ENCODE measurements at places on chromosomes 13 and 19. TPM values are rescaled to one million over a fixed set of nuclear protein-coding genes. Genes with fewer than 3 reads are reported as not detected.

DNA sequence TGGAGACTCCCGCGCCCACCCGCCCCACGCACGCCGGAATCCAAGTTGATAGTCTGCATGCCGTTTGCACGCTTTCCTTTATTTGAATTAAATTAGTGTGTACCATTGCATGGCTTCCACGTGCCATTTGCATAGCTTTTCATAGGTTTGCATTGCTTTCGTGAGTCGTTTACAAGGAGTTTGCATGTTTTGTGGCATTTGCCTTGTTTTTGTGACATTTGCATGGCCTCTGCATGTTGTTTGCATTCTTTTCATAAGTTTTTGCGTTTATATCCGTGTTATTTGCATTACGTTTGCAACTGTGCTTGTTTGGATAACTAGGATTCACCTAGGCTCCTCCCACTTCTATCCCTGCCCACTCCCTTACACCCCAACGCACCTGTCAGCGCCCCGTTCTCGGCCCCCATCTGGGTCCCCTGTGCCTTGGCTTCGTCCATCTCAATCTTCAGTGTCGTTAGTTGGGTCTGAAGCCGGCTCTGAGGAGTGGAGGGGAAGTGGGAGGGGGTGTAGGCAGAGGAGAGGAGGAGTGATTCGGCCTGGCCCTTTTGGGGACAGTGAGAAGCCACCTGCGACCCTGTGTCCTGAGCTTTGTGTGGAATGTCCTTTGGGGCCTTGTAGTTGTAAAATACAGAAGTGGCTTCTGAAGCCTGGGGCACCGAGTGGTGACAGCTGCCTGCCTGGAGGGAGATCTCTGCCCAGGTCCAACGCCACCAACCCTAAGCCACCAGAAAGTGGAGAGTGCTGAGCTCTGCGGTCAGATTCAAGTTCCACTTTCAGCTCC is 2.4 kb downstream of the CCDC194 start:
- no peaks in the 10 kb centered on the region for H3K36me3 ChIP-seq
- no peak overlapping the region for H3K27ac ChIP-seq
- DNase-seq, result no peak
- H3K27me3 ChIP-seq, result no peaks in the 10 kb centered on the region

DNA sequence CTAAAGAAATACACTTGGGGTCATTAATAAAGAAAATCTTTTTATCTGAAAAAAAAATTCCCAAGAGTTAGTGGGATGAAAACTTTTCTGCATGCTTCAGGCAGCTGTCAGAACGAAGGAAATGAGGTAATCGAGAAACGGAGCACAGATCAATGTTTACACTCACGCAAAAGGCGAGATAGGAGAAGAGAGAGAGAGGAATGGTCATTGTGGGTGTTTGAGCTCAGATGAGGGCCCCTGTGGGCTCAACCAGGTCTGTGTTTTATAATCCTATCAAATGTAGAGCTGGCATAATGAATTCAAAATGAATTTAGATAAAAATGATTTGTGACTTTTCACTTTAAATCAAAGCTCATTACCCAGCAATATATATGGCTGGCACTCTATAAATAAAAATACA is 6.3 kb upstream of the RXFP2 start:
- no peaks in the 10 kb centered on the region for H3K36me3 ChIP-seq
- no peak for DNase-seq
- no peak overlapping the region for H3K4me3 ChIP-seq
- H3K27ac ChIP-seq, result no peak overlapping the region
- H3K4me1 ChIP-seq, result no peaks in the 10 kb centered on the region

DNA sequence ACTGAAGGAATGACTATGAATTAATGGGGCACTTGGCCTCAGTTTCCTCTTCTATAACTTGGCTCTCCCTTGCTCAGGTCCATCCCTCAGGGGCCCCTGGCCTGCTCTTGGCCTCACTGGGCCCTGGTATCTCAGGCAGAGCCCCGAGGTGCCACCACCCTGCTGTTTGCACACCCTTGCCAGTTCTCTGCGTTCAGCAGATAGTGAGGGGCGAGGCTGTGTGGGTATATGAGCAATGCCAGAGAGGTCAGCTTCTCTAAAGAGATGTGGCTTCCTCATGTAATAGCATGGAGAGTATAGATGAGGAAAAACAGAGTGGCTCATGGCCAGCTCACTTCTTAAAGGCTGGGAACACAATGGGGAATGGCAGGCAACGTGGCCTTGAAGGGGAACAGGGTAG is 76.1 kb downstream of the CYSLTR2 start:
- no peaks in the 10 kb centered on the region for H3K27me3 ChIP-seq
- H3K36me3 ChIP-seq, result no peaks in the 10 kb centered on the region
- no peak overlapping the region for H3K4me3 ChIP-seq
- H3K4me1 ChIP-seq, result no peaks in the 10 kb centered on the region

Gene SPATA13
- 20.0 TPM for total RNA-seq

Gene GAS6
- 287 TPM for total RNA-seq

GRCh38 chr13:61777899-61778298 is 362.2 kb upstream of the PCDH20 start:
- no peak overlapping the region for H3K27ac ChIP-seq
- H3K36me3 ChIP-seq, result no peaks in the 10 kb centered on the region
- no peak for DNase-seq
- no peaks in the 10 kb centered on the region for H3K27me3 ChIP-seq

GRCh38 chr13:99892196-99892613 is 79.4 kb downstream of the ZIC5 start:
- DNase-seq, result no peak
- no peaks in the 10 kb centered on the region for H3K36me3 ChIP-seq
- H3K4me1 ChIP-seq, result no peaks in the 10 kb centered on the region

GRCh38 chr13:102935896-102936321 is 90.1 kb downstream of the ERCC5 start:
- DNase-seq, result no peak
- H3K4me3 ChIP-seq, result no peak overlapping the region
- no peaks in the 10 kb centered on the region for H3K27me3 ChIP-seq
- H3K36me3 ChIP-seq, result no peaks in the 10 kb centered on the region
- no peaks in the 10 kb centered on the region for H3K4me1 ChIP-seq

DNA sequence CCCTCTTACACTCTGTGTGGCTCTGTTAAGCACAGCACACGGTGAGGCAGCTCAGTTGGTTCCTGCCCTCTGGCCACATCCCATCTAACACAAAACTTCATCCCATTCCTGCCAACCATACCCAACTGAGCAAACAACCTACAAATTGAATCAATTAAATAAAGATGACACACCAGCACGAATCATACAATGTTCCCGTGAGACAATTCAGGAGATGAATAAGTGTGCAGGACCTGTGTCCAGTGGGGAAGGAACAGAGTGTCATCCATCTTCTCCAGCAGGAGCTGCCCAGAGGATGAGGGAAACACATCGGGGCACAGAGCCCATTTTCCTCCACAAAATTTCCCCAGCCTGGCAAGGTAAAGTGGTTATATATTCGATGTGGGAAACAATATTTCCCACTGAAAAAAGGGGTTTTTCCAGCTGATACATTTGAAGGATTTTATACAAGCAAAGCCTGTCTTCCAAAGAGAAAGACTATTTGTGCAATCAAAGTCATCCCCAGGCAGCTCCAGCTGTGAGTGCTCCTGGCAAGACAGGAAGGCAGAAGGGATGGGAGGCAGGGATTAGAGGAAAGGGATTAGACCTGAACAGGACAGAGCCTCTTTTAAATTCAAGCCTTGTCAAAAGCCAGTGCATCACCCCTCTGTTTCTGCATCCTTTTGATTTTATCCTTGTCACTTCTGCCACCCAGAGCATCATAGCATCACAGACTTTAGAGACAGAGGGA is 240.2 kb downstream of the LHFPL6 start:
- no peak overlapping the region for H3K27ac ChIP-seq
- DNase-seq, result no peak
- no peak overlapping the region for H3K4me3 ChIP-seq
- no peaks in the 10 kb centered on the region for H3K27me3 ChIP-seq

- H3K4me1 ChIP-seq, result no peaks in the 10 kb centered on the region
- no peaks in the 10 kb centered on the region for H3K27me3 ChIP-seq
- no peak overlapping the region for H3K4me3 ChIP-seq
- DNase-seq, result no peak
- H3K36me3 ChIP-seq, result no peaks in the 10 kb centered on the region
- H3K27ac ChIP-seq, result no peak overlapping the region
These were observed 570.9 kb downstream of the GPC6 start for GRCh38 chr13:93797463-93797862.

DNA sequence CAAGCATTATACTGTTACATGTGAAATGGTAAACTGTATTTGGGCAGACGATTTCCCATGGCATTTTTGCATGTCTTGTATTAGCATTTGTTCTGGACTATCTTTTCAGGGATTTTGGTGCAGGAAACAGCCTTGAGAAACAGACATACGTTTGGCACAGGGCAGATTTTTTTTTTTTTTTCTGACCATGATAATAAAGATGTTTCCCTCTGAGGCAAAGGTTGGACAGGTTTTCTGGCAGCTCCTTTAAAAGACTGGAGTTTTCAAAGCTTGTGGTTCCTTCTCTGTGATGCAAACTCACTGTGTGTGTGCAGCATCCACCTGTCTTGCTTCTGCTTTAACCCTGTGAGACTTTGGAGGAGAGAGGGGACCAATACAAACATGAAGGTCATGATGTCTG is 63.0 kb downstream of the NBEA start:
- H3K27me3 ChIP-seq, result no peaks in the 10 kb centered on the region
- no peak overlapping the region for H3K27ac ChIP-seq
- H3K4me3 ChIP-seq, result no peak overlapping the region
- H3K4me1 ChIP-seq, result no peaks in the 10 kb centered on the region

DNA sequence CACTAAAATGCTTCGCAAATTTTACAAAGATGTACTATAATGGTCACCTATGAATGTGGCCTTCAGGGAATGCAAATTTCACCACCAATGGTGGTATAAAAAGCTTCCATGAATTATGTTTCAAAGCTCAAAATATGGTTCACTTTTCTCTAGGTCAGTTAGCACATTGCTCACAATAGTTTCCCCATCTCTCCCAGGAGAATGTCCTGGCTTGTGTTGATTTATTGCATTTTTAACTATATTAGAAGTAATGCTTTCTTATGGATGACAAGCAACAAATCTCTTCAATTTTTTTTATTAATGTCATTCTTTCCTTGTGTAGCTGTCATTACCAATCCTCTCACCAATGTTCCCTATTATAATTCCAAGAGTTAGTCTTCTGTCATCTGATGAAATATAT is 621.2 kb downstream of the TBC1D4 start:
- no peak overlapping the region for H3K4me3 ChIP-seq
- no peak overlapping the region for H3K27ac ChIP-seq
- no peak for DNase-seq
- H3K36me3 ChIP-seq, result no peaks in the 10 kb centered on the region
- H3K27me3 ChIP-seq, result no peaks in the 10 kb centered on the region

DNA sequence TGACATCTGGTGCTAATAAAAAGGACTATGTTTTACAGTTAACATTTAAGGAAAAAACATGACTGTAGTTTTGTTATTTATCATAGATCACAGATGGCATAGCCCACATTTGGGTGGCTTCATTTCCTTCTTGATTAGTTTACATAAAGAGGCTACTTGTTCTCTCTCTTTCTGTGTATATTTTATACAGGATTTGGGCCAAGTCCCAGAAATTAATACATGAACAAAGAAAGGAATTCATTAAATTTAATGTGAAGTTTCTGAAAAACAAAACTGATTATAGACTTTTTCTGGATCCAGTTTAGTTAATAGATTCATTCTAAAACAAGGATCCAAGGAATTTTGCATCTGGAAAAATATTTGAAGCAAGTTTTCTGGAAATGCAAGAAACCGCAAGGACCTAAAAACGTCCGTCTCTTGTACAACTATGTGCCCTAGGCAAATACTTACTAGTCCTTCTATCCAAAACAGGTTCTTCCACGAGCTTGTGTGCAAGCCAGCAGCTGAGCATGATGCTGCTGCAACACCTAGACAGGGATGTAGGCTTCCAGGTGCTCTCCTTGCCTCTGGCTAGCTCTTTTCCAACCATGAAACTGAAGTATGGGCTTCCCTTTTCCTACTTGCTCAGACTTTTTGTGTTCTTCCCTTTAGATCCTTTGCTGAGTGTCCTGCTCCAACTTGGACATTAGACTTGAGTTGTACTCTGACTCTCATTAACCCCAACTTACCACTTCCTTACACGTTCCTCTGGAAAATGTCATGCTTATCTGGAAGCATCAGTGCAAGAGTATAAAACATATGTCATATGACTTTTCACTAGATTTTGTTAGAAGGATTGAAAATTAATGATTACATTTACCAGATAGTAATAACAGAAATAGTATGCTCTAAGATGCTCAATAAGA is 161.5 kb upstream of the STARD13 start:
- peak overlapping the region; percentile 30 for H3K27ac ChIP-seq
- no peaks in the 10 kb centered on the region for H3K36me3 ChIP-seq
- no peak overlapping the region for H3K4me3 ChIP-seq
- no peak for DNase-seq
- no peaks in the 10 kb centered on the region for H3K27me3 ChIP-seq

Gene CFAP97D2
- not detected for total RNA-seq

DNA sequence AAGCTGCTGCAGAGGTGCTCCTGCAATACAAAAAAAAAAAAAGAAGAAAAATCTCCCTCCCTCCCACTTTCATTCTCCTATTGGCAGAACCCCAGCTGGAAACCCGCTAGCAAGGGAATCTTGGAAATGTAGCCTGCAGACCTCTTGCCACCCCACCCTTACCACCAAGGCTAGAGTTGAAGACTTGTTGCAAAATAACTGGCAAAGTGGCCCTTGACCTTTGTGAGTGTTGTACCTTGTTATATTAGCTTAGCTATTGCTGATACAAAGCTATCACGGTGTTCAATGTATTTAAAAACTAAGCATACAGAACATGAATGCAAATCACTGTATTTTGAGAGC is 57.5 kb upstream of the KCTD4 start:
- no peak overlapping the region for H3K27ac ChIP-seq
- H3K27me3 ChIP-seq, result no peaks in the 10 kb centered on the region

Gene ZNF600
- total RNA-seq, result 9.5 TPM

Gene CEACAM4
- not detected for total RNA-seq

DNA sequence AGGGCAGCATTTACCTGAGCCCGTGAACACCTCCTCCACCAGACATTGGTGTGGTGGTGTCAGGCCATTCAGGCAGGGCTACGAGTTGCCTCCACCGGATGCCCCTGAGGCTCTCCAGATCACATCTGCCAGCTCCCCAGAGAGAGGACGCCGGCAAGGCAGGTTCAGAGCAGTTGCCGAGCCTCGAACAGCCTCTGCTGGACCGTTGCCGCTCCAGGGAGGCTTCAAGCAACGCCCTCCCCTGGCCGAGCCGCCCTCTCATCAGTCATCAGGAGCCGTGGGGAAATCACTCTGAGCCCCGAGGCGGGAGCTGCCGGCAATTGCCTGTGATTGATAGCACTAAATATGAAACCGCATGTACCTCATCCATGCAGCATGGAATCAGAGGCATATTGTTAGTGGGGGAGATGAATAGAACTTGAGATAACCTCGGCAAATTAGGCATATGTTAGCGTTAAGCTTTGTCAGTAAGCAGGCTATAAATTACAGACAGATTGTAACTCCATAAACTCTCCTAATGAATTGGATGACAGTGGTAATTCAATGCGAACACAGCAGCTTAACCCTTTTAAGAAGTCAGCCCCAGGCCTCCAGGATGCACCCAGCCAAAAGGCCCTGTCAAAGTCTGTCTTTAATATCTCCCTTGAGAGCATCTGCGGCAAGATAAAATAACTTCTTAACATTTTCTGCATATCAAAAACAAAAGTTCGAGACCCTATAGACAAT is 29.8 kb upstream of the SPACA7 start:
- H3K36me3 ChIP-seq, result no peaks in the 10 kb centered on the region
- H3K27ac ChIP-seq, result no peak overlapping the region
- no peaks in the 10 kb centered on the region for H3K27me3 ChIP-seq

Gene ZNF792
- total RNA-seq, result 4.4 TPM

Gene KIR2DL3
- not detected for total RNA-seq
